ENCODE measurements at places on chromosomes 1 and 21. TPM values are rescaled to one million over a fixed set of nuclear protein-coding genes. Genes with fewer than 3 reads are reported as not detected.

Gene GJA8
- not detected for total RNA-seq

Gene COL11A1
- 0.09 TPM for total RNA-seq

Gene PROK1
- total RNA-seq, result not detected

Gene FMO4
- total RNA-seq, result 0.47 TPM

Gene ST6GALNAC5
- not detected for total RNA-seq

Gene TCP10L
- 0.09 TPM for total RNA-seq

Gene RHD
- not detected for total RNA-seq

Gene PALMD
- 82.1 TPM for total RNA-seq

Gene GPR161
- 26.7 TPM for total RNA-seq

Gene OR14K1
- not detected for total RNA-seq

Gene GJA4
- 68.6 TPM for total RNA-seq

Gene VCAM1
- 11.7 TPM for total RNA-seq

Gene EXO1
- total RNA-seq, result 10.6 TPM

Gene C8B
- not detected for total RNA-seq

Gene HOOK1
- not detected for total RNA-seq

Gene VWA5B1
- not detected for total RNA-seq

Gene SF3B4
- 11.9 TPM for total RNA-seq

Gene ASTN1
- total RNA-seq, result not detected

Gene PGLYRP3
- not detected for total RNA-seq

Gene RNASEL
- total RNA-seq, result 6.5 TPM

Gene TMEM82
- total RNA-seq, result not detected

Gene ADORA3
- total RNA-seq, result not detected

Gene ROR1
- total RNA-seq, result 17.1 TPM

Gene GBP2
- total RNA-seq, result 29.8 TPM

Gene GDAP2
- 13.7 TPM for total RNA-seq

Gene CYP4A22
- total RNA-seq, result not detected

Gene TARDBP
- 101 TPM for total RNA-seq

Gene TNFAIP8L2
- total RNA-seq, result not detected

Gene COL24A1
- 0.09 TPM for total RNA-seq

Gene DNASE2B
- not detected for total RNA-seq

Gene CA6
- total RNA-seq, result not detected

Gene CD164L2
- total RNA-seq, result not detected

Gene ABCD3
- total RNA-seq, result 26.8 TPM

Gene TMEM269
- total RNA-seq, result not detected

Gene KPRP
- total RNA-seq, result not detected

Gene AADACL4
- total RNA-seq, result not detected

Gene KRTAP19-1
- not detected for total RNA-seq

Gene RBBP4
- 143 TPM for total RNA-seq

Data from endothelial cell of coronary artery (primary cell).